Skin of body (tissue), 3 donors: ENCODE measurements at places on chromosomes 11 and 22. TPM values are rescaled to one million over a fixed set of nuclear protein-coding genes. Genes with fewer than 3 reads are reported as not detected.

BDNF gene
- 2.9 TPM for total RNA-seq

DNA sequence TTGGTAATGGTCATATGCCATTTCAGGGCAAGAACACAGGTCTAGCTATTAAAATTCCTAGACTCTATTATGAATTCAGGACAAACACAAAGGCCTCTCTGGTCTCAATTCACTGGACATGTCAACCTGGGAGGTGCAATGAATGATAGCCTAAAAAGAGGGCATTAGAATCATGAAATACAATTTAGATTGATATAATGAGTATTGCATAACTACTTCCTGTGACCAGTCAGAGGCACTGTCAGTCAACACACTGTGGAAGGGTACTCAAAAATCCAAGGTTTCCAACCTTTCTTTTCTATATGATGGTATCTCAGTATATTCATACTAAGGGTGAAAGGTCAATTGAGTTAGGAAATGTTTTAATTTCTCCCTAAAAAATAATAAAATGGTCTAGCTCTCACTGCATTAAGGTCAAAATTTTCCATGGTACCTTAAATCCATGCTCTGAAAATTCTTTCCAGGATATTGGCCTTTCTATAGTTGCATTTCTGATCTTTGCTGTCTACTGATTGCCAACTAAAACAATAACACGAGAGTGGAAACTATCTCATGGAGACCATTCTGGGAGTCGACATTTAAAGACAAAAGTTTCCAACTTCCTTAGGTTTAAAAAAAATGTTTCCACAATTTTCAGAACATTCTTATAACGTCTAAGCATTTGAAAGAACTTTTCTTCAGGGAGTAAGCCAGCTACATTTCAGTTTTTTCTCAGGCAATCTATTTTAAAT is 81.7 kb upstream of the APOA1 start:
- DNase-seq, result no peak

DNA sequence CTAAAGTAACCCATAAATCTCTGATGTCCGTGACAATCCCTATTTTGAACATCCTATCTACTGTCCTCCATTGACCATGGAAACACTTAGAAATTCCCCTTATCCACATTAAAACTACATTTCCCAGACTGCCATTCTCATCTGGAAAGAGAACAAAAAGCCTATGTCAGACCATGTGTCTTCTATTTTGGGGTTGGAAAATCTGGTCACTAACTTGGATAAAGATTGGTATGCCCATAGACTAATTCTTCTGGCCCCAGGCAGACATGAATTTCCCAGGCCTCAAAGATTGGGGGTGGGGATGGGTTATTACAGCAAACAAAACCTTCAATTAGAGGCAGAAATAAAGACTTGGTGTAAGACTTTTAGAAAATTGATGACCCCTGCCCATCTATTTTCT is 30.9 kb upstream of the CREB3L1 start:
- DNase-seq, result peak; percentile 83

GRCh38 chr11:133911171-133911570 is 45.6 kb downstream of the IGSF9B start:
- no peak for DNase-seq

CYP2D6 gene
- 1.4 TPM for total RNA-seq

- no peak for DNase-seq
Measured at GRCh38 chr11:87374038-87374807, 336.5 kb downstream of the TMEM135 start.

OR52E8 gene
- total RNA-seq, result not detected

GRCh38 chr11:28899706-28900105 is 791.5 kb downstream of the METTL15 start:
- DNase-seq, result no peak

MYRF gene
- 0.30 TPM for total RNA-seq

- DNase-seq, result no peak
Measured at GRCh38 chr11:79081471-79082031, 359.3 kb downstream of the TENM4 start.

DNA sequence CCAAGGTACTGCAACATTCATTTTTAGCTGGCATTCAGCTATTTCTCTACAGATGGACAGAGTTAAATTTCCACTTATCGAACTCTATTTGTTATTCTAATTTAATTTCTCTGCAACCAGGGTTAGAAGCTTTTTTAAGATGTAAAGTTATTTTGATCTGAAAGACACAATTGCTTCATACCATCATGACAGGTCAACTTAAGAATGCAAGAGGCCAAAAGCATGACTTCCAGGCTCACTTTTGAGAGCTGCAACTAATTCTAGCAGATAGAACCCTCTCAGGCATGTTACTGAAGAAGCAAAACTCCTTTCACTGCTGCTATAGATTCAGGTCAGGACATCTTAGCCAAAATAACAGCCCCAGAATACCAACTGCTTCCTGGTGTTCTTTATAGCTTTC is 86.5 kb upstream of the GALNT18 start:
- DNase-seq, result no peak

DNA sequence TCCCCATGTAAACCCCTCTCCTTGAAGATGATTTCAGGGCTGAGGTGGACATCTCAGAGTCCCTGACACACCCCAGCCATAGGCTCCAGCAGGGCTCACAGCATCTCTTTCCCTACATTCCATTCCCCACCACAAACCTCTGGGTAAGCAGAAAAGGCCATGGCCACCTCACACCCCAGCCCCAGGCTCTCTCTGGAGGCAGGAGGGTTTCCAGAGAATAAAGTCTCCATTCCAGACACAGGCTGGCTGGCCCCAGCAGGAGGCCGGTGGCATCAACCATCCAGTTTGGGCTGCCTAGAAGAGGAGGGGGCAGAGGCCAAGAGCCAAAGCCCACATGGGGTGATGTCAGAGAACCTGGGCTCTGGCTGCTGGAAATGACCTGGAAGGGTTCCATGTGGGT is 61.4 kb downstream of the TP53I11 start:
- no peak for DNase-seq
